ENCODE measurements at places on chromosomes 6 and 20.
A peak's percentile ranks its signal among the peaks of the same experiment; 100 is the strongest.

GRCh38 chr6:112956696-112957535, 609.8 kb downstream of the RFPL4B start:
- peak; percentile 11 for DNase-seq

DNA sequence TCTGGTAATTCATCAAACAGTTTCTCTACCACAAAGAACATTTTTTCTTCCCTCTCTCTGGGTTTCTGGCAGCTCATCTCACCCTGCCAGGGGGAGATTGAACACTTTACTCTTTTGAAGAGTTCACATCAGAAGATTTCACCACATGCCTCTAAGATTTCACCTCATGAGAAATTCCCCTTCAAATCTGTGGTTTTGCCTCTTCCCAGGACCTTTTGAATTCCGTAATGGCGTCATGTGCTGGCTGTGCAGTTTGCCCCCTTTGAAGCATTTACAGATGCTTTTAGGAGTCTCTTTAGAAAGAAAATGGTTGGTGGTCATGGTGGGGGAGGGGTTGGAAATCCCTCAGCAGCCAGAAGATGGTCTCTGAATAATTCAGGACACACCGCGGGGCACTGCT, 486.1 kb downstream of the QKI start:
- no peak for DNase-seq

GRCh38 chr6:135624402-135625295, 127.1 kb upstream of the AHI1 start:
- DNase-seq, result no peak

GRCh38 chr20:63696306-63696627, 185 bp upstream of the TNFRSF6B start:
- DNase-seq, result no peak

- DNase-seq, result no peak
Measured at GRCh38 chr6:45872827-45873365, 142.8 kb downstream of the CLIC5 start.

GRCh38 chr20:31720486-31721407, 1.9 kb downstream of the BCL2L1 start:
- DNase-seq, result no peak

DNA sequence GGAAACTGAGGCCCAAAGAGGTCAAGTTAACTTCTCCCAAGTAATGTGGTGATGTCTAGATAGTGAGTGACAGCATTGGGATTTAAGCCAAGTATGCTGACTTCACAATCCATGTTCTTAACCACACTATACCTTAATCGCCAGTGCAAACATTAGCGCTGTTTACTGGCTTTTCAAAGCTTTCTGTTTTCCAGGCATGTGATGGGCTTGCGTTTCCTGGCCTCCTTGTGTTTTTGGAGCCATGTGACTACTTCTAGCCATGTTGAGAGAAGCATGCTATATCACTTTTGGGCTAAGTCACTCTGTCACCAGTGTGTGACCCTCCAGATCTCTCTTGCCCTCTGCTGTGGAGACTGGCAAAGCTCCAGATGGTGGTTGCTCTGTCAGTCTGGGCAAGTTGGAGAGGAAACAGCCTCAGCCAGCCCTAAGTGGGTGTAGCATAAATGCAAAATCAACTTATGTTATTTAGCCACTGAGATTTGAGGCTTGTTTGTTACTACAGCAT, 76.9 kb downstream of the ANKRD6 start:
- no peak for DNase-seq

- DNase-seq, result no peak
Measured at GRCh38 chr6:84671183-84671582, 93.2 kb downstream of the TBX18 start.
